Psoas muscle (tissue), 8 donors: ENCODE measurements at places on chromosomes 12 and 14. TPM values are rescaled to one million over a fixed set of nuclear protein-coding genes. Genes with fewer than 3 reads are reported as not detected.

The SLC17A8 gene
- total RNA-seq = not detected

The GPRC5D gene
- not detected for total RNA-seq

The NEUROD4 gene
- total RNA-seq = not detected

The GNG2 gene
- 4.3 TPM for total RNA-seq

The TSHR gene
- 0.60 TPM for total RNA-seq

The SERPINA5 gene
- total RNA-seq = 59.7 TPM

The ABCD2 gene
- 0.12 TPM for total RNA-seq

The VWF gene
- total RNA-seq = 154 TPM

The PAPOLA gene
- 88.8 TPM for total RNA-seq

The OASL gene
- 0.15 TPM for total RNA-seq

The CCDC38 gene
- total RNA-seq = 0.08 TPM

The RASSF8 gene
- total RNA-seq = 65.9 TPM

The SYNJ2BP gene
- 34.7 TPM for total RNA-seq

The NTS gene
- total RNA-seq = not detected

The CEBPE gene
- 0.22 TPM for total RNA-seq

The ACVRL1 gene
- 26.2 TPM for total RNA-seq

The RIMBP2 gene
- 0.21 TPM for total RNA-seq

The KRT6C gene
- total RNA-seq = 0.21 TPM

The MYO1A gene
- total RNA-seq = 0.20 TPM

The ESPL1 gene
- 0.48 TPM for total RNA-seq

The SMIM41 gene
- total RNA-seq = 0.16 TPM

The COX8C gene
- total RNA-seq = 0.54 TPM
